ENCODE measurements at places on chromosomes 7 and 10.

DNA sequence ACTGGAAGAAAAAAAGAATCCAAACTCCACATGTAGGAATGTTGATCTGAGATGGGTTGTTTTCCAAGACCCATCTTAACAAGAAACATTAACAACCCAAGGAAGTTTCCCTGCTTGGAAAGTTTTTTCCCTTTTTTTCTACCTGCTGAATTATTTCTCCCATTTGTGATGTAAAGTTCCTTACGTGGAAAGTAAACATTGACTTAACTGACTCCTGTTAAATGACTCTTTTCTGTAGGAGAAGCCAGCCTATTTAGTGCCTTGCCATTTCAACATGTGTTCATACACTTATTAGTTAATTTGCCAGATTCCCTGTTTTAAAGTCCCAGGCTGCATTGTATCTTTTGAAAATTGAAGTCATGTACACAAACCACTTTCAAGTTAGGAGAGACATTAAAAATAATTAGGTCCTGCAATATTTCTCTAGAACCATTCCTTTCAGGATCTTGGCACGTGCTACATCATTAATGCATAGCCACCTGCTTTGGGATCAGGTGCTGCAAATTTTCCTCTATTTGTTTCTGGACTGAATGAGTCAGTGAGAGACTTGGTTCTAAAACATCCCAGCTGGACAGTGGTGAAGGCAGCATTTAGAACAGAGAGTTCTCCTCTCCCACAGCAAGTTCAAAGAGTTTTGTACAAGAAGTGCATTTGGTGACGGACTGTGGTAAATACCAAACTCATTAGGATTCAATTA, 698.5 kb downstream of the SUGCT start:
- DNase-seq: no peak

DNA sequence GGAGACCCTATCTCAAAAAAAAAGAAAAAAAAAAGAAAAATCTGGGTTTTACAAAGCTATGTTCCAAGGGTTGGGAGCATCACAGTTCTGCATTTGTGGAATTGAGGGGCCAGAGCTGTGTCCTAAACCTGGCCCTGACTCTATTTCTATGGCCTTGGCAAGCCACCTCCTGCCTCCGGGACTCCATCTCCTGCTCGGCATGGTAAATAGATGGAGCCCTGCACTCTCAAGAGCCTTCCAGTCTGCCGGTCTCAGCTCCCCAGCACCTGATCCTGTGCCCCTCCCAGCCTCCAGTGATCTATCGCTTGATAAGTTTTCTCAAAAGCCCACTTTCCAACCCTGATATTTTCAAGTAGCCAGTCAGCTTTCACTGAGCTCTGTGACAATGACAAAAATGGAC, 43.0 kb downstream of the KCNH2 start:
- DNase-seq: no peak

DNA sequence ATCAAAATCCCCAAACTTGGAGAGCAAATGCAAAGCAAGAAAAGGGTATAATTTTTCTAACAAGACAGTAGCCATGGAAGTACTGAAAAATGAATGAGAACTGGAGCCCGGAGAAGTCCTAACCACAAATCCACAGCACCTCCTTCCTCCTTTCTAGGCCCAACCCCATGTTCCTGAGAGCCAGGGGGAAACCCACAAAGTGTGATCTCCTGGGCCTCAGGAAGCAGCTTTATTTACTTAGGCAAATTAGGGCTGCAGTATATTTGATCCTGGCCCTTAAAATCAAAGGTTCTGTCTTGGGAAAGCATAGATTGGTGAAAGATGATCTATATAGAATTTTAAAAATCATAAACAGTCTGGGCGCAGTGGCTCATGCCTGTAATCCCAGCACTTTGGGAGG, 103.0 kb downstream of the DOCK4 start:
- DNase-seq: no peak

DNA sequence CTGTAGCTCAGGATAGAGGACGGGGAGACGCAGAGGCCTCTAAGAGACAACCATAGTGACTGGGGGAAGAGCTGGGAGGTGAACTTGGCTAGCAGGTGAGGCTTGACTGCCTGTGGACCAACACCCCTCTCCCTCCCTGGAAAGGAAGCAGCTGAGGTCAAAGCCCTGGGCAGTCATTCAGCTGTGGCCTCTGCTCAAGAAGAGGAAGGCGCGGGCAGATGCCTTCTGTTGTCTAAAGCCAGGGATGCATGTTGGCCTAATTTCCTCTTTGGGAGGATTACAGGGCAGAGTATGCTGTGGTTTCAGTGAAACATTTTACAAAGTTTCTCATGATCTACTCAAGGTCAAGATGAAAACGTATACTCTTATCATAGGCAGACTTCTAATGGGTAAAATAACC, 327.1 kb downstream of the PRPF18 start:
- DNase-seq: no peak

- no peak for DNase-seq
These were observed 516.5 kb upstream of the ANKRD30A start for GRCh38 chr10:36608866-36609265.

Measured in AG10803 (cell line).